M059J (cell line): ENCODE measurements at places on chromosomes 11 and 22.

GRCh38 chr22:23832226-23833016, 6.4 kb downstream of the DERL3 start:
- DNase-seq, result no peak

DNA sequence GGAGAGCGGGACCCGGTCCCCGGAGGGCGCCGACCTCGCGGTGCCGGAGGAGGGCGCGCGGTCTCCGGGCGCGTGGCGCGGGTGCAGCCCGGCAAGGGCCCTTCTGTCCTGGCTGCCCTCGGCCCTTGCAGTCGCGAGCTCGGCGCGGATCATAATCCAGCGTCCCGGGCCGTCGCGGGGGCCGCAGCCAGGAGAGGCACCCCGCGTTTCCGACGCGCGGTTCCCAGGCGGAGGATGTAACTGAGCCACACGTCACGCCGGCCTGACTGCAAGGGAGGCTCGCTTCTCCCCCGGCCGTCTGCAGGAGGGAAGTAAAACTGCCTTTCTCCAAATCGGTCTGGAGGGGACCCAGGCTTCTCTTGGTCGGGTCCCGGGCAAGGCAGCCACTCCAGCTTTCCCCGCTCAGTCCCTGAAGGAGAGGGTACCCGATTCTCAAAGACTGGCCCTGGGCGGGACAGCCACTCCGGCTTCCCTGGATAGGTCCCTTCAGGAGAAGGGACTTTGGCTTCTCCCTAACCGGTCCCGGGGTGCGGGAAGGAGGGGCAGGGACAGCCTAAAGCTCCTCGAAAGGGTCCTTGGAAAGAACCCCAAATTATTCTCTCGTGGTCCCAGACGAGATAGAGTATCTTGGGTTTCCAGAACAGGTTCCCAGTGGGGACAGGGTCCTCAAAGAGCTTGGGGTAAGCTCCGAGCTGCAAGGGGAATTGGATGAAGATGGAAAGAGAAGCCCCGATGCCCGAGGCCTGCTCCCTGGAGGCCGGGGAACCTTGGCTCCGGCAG, 836 bp downstream of the SPON1 start:
- DNase-seq, result no peak

DNA sequence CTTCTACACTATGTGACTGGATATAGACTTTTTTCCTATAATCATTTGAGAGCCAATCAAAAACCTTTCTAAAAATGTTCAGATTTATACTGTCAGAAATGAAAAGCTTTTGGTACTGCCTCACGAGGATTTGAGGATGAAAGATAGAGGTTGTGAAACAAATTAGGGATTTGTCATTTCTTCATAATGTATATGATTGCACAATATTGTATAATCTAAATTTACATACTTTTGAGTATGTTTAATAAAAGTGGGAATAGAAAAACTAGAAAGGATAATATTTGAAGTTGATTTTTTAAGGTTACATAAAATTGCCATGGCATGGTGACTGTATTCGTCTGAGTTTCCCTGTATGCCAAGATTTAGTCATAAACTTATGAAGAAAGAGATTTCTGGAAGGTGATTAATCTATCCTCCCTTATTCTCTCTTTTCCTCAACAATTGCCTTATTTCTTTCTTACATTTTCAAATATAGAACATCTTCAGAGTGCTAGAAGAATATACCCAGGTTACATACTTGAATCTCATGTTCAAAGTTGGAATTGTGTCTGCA, 56.2 kb downstream of the CASP12 start:
- DNase-seq, result no peak

- peak; percentile 39 for DNase-seq
These were observed 34.5 kb downstream of the TNKS1BP1 start for GRCh38 chr11:57290288-57290687.

- DNase-seq, result no peak
These were observed 2.6 kb upstream of the OOSP3 start for GRCh38 chr11:59875856-59876519.
